ENCODE measurements at places on chromosomes 6 and 20. TPM values are rescaled to one million over a fixed set of nuclear protein-coding genes. Genes with fewer than 3 reads are reported as not detected.

ENPP1 gene
- total RNA-seq, result 42.0 TPM

UBE2J1 gene
- total RNA-seq, result 22.5 TPM

RAMACL gene
- 2.5 TPM for total RNA-seq

PPP1R14C gene
- 0.29 TPM for total RNA-seq

CTAGE9 gene
- not detected for total RNA-seq

CDSN gene
- not detected for total RNA-seq

MAS1 gene
- not detected for total RNA-seq

SMLR1 gene
- not detected for total RNA-seq

GSTA4 gene
- total RNA-seq, result 68.5 TPM

GPX5 gene
- total RNA-seq, result not detected

HEY2 gene
- not detected for total RNA-seq

PACRG gene
- total RNA-seq, result 1.3 TPM

CST4 gene
- total RNA-seq, result not detected

BMP5 gene
- 0.17 TPM for total RNA-seq

ADISSP gene
- total RNA-seq, result 41.7 TPM

SLC17A9 gene
- 4.8 TPM for total RNA-seq

LY6G5C gene
- total RNA-seq, result 0.73 TPM

BNIP5 gene
- total RNA-seq, result not detected

RIMS4 gene
- total RNA-seq, result 0.17 TPM

ENPP4 gene
- 0.50 TPM for total RNA-seq

PRL gene
- total RNA-seq, result not detected

CLVS2 gene
- under 0.01 TPM for total RNA-seq

C20orf202 gene
- under 0.01 TPM for total RNA-seq

SEL1L2 gene
- total RNA-seq, result not detected

TRIM40 gene
- not detected for total RNA-seq

C6orf15 gene
- not detected for total RNA-seq

MAP1LC3A gene
- total RNA-seq, result 52.8 TPM

SPACA1 gene
- total RNA-seq, result not detected

WFDC5 gene
- total RNA-seq, result not detected

MROH8 gene
- 3.6 TPM for total RNA-seq

KHDRBS2 gene
- not detected for total RNA-seq

SOX4 gene
- total RNA-seq, result 42.0 TPM

HLA-DRA gene
- 0.17 TPM for total RNA-seq

HSF2 gene
- total RNA-seq, result 33.3 TPM

CRIP3 gene
- not detected for total RNA-seq
